ENCODE measurements at places on chromosomes 12 and 14.

DNA sequence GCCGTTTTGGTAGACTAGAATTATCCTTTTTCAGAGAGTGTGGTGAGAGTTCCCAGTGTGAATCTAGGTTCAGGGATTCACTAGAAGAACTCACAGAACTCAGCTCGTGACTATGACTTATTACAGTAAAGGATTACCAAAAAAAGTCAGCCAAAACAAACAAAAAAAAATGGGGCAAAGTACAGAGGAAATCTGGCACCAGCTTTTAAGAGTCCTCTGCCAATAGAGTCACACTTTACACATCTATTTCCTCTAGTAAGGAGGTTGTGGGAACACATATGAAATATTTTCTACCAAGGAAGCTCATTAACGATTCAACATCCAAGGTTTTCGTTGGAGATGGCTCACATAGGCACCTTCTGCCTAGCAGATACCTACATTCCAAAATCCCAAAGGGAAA lies 28.2 kb downstream of the TSPAN19 start:
- DNase-seq, result no peak

- no peak for DNase-seq
Observed at GRCh38 chr14:57245941-57246340, 22.8 kb downstream of the EXOC5 start.

- no peak for DNase-seq
Observed at GRCh38 chr12:123805173-123805572, 43.1 kb downstream of the DNAH10 start.

DNA sequence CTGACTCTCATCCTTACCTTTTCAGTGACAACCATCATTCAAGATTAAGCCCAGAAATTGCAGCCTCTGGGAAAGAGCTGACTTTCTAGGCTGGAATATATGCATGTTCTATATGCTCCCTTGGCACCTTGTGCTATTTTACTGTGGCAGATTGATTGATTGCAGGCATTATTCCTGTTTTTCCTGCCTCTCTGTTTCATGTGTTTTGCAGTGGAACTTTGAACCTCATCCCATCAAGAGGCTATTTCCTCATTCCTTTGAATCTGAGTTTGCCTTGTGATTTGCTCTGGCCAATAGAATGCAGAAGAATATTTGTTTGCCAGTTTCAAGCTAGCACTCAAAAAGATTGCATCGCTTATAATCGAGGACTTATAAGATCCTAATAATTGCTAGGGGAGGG lies 174.8 kb upstream of the DCN start:
- no peak for DNase-seq

DNA sequence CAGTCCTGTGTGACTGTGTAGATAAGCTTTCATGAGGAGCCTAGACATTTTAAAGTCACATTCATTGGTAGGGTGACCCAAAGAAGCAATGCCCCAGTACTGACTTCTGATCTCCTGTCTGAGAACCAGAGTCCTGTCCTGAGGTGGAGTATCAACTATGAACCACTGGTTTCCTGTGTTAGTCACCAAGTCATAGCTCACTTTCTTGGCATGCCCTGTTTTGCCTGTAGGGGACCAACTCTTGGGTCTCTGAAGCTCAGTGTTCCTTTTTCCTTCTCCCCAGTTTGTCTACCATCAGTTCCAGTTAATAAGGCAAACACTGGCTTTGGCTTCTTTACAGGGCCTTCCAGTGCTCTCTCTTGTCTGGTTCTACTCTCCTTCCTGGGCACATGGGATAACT lies 97.4 kb downstream of the C12orf75 start:
- DNase-seq, result no peak

DNA sequence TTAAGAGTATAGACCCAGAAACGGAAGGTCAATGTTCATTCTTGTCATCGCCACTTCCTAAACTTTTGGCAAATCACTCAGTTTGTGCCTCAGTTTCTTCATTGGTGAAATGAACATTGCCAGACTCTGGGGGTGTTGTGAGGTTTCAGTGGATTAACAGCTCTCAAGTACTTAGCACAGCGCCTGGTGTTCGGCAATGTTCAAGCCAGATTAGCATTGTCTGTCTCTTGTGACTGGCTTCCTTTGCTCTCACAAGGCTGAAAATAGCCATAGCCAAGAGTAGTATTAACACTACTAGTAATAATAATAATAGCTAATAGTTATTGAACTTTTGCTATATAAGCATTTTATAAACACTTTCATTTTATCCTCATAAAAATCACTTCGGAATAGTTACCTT lies 71.9 kb downstream of the C12orf75 start:
- no peak for DNase-seq

DNA sequence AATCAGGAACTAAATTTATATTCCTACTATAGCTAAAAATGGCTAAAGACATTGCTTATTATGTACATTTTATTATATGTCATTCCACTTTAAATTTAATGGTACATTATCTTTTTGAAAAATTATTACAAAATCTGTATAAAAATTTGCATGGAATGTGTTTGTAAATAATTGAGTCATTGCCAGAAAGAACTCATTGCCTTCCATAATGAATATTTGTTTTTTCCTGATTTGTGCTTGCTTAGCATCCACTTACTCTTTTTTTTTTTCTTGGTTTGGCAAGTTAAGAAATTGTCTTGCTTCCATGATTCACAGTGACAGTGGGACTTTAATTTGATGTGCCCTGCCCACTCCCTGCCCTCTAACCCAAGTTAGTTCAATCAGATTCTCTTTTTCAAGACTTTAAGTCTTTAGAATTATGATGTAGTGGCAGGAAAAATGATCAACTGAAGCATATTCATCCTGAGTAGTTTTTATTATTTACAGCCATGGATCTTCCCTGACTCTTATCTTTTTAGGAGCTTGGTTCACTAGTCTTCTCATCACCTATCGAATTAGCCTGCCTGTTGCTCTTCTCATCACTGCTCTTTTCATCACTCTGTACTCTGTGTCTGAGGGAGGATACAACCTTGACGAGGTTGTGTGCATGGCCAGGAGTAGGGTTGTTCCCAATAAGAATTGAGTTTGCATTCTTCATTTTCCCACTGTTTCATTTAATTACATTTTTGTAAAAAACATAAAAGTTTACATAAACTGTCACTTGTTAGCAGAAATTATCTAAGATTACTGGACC lies 442.0 kb downstream of the BTG1 start:
- no peak for DNase-seq

DNA sequence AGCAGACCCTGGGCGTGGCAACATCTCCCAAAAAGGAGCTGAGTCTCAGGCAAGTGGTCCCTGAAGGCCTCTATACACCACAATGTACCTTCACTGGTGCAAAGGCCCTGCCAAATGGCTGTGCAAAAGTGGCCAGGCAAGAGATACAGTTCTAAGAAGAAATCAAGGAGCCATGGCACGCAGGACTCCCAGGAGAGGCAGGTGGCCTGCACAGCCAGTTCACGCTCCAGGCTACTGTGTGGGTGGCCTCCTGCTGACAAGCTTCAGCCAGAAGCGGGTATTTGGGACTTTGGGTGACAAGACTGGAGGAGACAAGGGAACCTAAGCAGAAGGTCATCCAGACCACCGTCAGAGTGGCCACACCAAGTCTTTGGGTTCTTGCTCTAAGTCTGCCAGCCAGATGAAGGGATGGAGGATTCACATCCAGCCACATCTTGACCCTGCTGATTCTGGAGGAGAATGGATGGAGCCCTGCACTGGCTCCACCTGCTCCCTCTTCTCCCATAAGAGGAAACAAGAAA lies 20.5 kb upstream of the ZFP36L1 start:
- DNase-seq, result no peak

DNA sequence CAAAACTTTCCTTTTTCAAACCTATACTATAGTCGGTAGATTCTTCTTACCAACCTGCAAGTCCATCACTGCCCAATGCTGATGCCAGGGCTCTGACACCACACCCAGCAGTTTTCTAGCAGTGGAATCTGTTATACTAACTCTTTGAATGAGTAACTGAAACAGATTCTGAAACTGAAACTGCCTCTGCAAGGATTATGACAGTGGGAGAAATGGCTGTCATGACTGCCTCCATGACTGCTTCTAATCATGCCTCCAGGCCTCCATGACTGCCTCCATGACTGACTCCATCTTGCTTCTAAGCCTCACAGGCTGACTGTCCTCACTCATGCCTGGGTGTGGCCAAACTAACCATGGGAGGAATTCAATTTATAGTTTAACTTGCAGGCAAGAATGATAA lies 29.4 kb upstream of the OXA1L start:
- no peak for DNase-seq

DNA sequence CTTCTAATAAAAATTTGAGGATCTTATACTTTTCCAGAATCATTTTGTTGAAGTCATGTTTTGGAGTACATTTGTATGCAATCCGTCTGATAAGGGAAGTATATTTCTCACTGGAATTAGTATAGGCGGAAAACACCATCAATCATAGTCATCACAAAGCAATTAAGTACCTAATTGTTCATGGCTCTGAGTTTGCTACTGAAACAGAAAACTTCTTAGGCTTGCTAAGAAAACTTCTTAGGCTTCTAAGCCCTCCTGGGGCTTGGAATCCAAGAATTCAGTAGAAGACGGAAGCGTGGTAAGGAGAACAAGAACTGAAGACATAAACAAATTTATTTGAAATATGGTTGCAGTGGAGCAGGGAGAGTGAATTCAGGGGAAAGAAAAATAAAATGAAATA lies 636.3 kb downstream of the DIO2 start:
- DNase-seq, result no peak

GRCh38 chr12:48536602-48537001 lies 11.2 kb downstream of the OR8S1 start:
- DNase-seq, result no peak

DNA sequence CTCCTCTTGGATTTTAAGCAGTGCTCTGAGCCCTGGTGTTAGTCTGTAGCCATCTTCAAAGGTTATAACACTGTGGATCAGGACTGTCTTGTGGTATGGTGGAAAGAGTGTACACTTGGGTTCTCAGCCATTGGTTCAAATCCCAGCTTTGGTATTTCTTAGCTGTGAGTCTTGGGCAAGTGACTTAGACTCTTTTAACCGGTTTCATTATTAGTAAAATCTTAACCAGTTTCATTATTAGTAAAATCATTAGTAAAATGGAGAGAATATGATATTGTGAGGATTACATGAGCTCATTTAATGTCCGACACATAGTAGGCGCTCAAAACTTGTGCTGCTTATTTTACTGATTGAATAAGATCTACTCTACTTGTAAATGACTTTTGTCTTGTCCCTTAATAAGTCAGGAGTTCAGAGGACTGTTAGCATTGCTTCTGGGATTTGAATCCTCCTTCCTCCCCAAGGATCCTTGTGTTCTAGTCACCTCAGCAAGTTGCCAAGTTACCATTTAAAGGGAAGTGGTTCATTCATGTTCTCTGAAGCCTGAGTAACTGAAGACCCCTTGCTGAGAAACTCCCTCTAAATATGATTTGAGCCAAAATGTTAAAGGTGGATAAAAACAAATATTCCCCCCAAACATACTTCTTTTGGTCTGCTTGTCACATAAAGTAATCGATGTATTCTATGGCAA lies 12.4 kb downstream of the TTLL5 start:
- no peak for DNase-seq

GRCh38 chr12:25906651-25907340 lies 51.7 kb upstream of the RASSF8 start:
- DNase-seq, result no peak

DNA sequence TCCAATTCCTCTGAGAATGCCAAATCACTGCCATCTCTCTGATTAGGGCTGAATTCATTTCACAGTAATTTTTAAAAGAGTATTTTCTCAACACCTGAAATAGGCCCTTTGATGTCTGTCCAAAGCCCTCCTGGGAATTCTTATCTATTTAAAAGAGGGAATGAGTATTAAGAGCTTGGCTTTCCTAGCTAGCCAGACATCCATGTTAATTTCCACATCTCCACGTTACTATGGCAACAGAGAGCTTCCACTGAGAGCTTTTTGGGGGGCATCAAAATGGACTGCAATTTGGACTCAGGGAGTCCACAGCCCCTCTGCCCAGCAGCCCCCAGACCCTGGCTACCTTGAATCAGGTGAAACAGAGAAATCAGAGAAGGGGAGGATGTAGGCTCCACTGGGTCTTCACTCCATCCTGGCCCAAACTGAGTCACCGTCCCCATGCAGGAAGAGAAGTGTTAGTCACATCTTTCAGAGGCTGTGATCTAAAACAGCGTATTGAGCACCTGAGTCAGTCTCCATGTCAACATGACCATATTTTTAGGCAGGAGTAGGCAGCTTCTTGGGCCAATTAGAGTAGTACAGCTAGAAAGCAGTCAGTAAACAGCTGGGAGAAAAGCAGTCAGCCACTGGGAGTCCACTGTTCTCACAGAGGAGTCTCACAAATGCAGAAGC lies 7.0 kb upstream of the FICD start:
- no peak for DNase-seq

DNA sequence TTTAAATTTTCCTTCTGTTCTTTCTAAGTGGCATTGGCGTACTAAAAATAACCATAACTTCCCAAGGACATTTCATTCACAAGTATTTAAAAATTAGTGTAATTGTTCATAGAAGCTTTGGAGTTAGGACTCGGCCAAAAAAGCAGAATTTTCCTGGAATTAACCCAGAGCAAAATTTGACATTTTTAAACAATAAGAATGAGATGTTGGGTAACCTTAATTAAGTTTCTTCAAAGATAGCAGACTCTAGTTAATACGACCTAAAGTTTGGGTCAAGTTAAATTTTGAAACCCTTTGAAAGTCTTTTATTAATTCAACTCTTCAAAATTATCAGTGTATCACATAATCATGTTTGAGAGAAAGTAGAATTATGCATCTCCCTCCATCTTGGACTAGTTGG lies 118.3 kb downstream of the AKAP6 start:
- DNase-seq, result no peak

DNA sequence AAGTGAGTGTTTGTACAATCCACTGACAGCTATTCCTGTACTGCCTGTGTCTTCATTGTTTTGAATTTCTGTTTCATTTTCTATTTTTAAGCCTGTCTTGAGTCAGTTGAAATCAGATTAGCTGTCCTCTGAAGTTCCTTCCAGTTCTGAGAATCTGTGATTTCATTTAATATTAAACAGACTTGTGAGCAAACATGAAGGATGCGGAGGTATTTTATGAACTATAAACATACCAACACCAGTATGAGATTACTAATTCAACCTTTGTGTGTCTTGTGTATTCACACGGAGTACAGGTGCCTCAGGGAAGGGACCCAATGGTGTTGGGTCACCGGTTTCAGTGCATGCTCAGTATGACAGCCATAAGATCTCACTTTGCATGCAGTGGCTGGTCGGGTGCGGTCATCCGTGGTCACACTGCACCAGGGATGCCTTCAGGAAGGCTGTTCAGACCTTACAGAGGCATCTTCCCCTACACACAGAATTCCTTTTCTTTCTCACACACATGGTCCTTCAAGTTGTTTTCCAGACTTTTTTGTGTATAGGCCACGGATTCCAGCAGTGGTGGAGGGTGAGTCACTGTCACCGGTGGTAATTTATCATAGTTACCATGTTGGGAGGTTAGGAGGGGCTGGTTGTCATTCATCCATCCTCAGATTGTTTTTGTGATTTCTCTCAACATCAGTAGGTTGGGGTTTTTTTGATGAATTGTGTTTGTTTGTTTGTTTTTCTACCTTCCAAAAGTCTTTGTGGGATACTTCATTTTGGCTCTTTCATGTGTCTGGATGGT lies 103.0 kb upstream of the SFSWAP start:
- DNase-seq, result no peak

- DNase-seq, result no peak
Observed at GRCh38 chr14:22276913-22277816, 311.9 kb downstream of the DAD1 start.

GRCh38 chr12:112219195-112219594 lies 93.8 kb downstream of the TRAFD1 start:
- no peak for DNase-seq

All from SIG-M5 (cell line).